Stimulated activated CD4-positive, alpha-beta T cell treated with anti-CD3 and anti-CD28 coated beads, Interleukin-15, amount 100 ng/mL, for 1 hour (primary cell): ENCODE measurements at places on chromosomes 6 and 20.

- DNase-seq = peak; percentile 39
Observed at GRCh38 chr6:109187399-109188114, 92.2 kb downstream of the CEP57L1 start.

DNA sequence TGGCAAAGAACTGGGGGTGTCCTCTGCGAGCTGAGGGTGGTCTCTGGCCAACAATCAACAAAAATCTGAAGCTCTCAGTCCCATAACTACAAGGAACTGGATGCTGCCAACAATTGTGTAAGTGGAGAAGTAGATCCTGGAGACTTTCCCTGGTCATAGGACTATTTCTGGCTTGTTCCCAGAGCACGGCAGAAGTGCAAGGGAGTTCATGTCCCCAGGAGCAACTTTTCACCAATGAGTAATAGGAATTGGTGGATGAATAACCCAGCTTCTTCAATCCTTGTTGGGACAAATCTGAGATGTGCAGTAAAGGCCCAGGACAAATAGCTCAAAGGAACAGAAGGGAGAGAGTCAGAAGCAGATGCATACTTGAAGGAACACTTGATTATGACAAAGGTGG, 95.5 kb downstream of the QRSL1 start:
- no peak for DNase-seq

DNA sequence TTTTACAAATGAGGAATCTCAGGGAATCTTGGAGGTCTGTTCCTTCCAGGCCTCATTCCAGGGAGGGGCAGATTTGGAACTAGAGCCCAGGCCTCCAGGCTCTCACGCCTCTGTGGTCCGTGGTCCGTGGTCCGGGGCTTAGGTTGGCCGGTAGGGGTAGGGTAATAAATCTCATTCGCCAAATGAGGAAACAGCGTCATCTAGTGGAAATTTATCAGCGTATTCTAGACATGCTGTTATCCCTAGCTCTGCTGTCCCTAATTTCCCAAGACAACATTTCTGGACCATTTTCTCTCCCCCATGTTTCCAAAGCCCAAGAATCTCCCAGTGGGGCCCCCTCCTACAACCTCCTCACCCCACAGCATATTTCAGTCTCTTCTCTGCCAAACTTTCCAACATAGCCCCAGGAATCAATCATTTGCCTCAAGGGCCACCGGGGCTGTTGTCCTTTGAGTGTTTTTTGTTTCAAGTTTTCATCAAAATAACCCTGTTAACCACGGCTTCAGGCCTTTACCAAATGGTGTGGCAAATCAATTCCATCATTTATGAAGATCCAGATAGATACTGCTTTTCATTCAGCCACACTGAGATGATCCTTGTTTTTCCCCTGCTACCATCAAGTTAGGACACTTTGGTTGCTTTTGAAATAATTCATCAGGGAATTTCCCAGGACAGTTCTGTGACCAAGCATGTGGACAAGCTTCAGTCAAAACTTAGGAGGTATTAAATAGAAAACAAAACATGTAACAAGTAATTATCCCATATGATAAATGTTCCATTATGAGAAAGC, 126.8 kb downstream of the ALDH8A1 start:
- DNase-seq = no peak

GRCh38 chr6:13566500-13566899, 7.9 kb upstream of the SIRT5 start:
- DNase-seq = no peak

DNA sequence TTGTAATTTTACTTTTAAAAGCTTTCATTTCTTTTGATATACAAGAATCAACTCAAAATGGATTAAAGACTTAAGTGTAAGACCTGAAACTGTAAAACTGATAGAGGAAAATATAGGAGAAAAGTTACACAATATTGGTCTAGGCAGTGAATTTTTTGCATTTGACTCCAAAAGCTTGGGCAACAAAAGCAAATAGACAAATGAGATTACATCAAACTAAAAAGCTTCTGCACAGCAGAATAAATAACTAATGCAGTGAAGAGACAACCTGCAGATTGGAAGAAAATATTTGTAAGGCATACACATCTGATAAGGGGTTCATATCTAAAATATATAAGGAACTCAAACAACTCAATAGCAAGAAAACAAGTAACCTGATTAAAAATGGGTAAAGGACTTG, 3.0 kb downstream of the GABRR1 start:
- DNase-seq = no peak

DNA sequence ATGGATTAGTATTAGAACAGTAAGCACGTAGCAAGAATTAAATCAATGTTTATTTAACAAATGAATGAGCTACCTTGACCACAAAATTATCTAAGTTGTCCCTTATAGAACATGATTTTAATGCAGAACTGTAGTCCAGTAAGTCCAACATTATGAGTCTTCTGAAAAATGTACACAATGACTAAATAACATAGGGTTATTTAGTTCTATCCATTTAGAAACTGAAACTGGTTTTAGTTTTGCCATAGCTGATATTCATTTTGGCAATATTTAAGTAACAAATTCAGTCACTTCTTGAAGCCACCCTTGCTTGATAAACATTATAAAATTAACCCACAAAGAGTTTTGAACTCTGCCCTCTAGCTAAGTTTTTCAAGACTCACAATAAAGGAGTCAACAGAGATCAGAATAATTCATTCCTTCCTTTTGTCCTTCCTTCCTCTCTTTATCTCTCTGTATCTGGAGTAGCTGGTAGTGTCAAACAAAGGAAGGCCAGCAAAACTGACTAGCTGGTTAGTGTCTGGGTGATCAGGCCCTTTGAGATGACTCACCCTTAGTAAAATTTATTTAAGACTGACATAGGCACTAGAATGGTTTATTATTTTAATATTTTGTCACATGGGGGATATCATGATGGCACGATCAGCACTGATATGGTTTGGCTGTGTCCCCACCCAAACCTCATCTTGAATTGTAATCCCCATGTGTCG, 115.1 kb downstream of the BTBD9 start:
- no peak for DNase-seq

DNA sequence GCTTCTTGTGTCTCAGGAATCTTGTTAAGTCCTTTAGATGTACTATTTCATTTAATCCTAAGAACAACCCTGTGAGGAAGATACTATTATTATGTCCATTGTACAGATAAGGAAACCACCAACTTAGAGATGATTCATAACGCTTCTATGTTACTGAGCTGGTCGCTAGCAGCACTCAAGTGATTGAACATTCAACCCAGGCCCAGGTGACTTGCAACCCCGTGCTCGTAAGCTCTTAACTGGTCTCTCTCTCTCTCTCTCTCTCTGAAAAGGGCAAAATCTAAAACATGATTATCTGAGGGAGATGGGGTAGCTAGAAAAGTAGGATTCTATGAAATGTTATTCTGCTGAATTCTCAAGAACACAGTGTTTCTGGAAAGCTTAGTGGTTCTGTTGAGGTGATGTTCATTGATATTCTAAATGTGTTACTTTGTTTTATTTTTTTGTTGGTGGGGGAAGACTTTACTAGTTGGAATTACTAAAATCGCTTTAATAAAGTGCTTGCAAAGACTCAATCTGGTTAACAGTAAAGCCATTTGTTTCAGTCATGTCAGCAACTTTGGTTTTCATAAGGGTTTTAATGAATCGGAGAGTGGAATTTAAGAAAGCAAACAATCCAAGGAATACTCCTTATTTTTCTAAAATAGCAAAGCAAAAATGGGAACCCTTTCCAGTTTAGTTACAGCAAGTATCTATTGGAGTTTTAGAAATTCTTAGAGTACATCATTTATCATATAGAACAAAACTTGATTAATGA, 265.0 kb upstream of the TAB2 start:
- DNase-seq = no peak

GRCh38 chr6:125474061-125474460, 172.3 kb upstream of the HDDC2 start:
- DNase-seq = no peak

DNA sequence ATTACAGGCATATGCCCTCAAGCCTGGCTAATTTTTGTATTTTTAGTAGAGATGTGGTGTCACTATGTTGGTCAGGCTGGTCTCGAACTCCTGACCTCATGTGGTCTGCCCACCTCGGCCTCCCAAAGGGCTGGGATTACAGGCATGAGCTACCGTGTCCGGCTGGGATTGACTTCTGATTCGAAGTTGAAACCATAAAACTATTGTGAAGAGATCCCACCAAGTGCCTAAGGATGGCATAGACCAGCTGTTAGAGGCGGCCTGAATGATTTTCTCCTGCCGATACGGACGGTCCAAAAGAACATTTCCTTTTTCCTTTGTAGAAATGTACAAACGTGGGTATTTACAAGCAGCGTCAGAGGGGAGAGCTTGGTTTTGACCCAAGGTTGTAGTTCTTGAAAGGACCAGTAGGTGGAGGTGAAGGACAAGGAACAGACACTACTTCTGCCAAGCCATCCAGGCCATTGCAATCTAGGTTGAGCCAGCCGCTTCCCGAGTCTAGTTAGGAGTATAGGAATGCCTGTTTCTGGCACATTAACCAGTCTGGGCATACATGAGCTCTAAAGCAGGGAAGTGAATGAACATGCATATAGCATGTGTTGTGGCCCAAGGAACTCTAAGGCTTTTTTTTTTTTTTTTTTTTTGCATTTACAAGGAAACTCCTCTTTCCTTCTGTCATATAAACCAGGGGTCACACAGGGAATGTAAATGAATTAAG, 29.0 kb downstream of the MOCS3 start:
- no peak for DNase-seq

- no peak for DNase-seq
Observed at GRCh38 chr6:47358440-47359225, 48.9 kb upstream of the TNFRSF21 start.

GRCh38 chr6:164011321-164011720, 596.8 kb downstream of the QKI start:
- no peak for DNase-seq

GRCh38 chr20:37542281-37542680, 14.6 kb upstream of the BLCAP start:
- no peak for DNase-seq

DNA sequence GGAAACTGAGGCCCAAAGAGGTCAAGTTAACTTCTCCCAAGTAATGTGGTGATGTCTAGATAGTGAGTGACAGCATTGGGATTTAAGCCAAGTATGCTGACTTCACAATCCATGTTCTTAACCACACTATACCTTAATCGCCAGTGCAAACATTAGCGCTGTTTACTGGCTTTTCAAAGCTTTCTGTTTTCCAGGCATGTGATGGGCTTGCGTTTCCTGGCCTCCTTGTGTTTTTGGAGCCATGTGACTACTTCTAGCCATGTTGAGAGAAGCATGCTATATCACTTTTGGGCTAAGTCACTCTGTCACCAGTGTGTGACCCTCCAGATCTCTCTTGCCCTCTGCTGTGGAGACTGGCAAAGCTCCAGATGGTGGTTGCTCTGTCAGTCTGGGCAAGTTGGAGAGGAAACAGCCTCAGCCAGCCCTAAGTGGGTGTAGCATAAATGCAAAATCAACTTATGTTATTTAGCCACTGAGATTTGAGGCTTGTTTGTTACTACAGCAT, 76.9 kb downstream of the ANKRD6 start:
- no peak for DNase-seq

DNA sequence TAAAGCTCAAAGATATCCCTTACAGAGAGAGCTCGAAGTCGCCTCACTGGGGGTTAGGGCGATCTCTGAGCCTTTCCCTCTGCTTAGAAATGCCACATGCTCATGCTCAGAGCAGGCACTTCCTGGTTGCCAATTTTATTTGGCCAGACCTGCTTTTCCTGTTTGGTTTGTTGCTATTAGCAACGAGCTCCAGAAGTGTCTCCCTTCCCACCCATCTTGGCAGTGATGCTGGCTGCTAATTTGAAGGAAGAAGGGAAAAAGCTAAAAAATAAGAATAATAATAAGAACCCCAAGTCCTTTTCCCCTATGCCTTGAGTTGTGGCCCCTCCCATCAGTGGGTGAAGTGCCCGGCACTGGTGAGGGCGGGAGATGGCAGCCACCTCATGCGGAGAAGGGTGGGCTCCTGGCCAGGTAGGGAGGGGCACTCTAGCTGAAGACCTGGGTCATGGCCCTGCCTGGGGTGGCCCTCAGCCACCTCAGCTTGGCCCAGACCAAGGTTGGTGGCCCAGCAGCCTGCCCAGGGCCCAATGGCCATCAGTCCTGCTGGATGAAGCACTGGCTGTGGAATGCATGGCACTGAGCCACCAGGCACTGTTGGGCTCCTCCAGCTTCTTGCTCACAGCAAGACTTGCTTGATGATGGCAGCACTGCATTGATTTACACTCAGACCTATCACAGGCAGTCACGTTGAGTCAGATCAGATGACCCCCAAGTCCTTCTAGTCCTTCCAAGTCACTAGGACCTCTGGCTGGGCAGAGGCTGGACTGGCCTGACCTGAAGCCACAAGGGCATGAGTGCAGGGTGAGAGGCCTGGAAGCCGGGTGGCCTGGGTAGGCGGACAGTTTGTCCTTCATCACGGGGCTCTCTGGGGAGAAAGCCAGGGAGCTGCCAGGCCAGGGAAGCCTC, 79.0 kb downstream of the SYNJ2 start:
- DNase-seq = no peak

GRCh38 chr6:161369339-161369738, 95.5 kb upstream of the AGPAT4 start:
- no peak for DNase-seq

GRCh38 chr20:23000232-23000947, 34.7 kb upstream of the SSTR4 start:
- no peak for DNase-seq

DNA sequence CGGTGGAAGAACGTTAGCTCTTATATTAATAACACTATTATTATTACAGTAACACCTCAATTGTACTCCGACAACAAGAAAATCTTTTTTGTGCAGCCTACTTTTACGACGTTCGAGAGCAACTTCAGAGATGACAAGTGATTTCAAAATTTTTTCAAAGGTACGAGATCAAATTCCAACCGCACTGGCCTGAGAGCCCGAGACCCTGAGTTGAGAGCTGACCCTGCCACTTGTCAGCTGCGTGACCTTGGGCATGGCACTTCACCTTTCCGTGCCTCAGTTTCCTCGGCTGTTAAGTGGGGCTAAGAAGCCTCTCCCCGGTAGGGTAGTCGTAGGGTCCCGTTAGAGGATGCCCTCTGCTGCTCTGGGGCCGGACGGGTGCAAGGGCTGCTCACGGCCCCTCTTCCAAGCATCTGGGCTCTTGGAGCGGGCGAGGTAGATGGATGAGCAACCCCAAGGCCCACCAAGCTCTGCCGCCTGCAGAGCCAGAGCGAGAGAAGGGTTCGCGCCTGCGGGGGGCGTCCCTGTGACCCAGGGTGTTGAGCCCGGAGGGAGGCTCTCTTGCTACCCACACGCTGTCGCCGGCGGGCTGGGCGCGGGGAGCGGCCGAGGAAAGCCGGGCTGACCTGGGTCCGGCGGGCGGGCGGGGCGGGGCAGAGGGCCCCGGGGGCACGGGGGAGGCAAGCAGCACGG, 510 bp downstream of the NDRG3 start:
- DNase-seq = peak; percentile 6

DNA sequence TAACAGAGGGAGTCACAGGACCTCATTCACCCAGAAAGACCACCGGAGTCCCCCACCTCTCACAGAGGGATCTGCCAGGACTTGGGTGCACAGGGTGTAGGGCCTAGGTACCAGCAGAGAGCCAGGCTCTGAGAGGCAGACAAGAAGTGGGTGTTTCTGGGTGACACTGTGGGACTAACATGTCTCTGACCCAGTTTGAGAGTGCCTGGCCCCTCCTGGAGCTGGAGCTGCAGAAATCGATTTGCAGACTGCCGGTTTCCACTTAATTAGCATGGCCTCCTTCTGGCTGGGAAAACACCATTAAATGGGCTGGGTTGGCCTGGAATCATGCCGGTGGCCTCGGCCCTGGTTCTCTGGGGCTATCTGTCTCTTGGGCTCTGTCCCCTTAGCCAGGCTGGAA, 59.2 kb downstream of the PPP1R16B start:
- DNase-seq = no peak

GRCh38 chr6:97282238-97282725, 734 bp downstream of the MMS22L start:
- no peak for DNase-seq
